ENCODE measurements at places on chromosomes 4 and X.
A peak's percentile ranks its signal among the peaks of the same experiment; 100 is the strongest.

DNA sequence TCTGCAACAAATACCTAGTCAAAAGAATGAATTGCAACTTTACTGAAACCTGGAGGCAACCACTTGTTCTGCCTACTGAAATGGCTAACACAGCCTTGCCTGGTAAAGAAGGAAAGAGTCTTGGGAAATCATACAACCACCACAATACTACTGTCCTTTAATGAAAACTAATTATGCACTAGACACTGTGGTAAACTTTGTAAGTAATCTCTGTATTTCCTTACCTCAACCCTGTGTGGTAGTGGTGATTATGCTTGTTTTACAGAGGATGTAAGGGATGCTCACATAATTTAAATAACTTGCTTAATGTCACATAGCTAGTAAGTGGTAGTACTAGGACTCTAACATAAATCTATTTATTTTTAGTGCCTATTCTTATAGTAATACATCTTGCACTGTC lies 44.7 kb downstream of the TMEM156 start:
- DNase-seq = no peak

DNA sequence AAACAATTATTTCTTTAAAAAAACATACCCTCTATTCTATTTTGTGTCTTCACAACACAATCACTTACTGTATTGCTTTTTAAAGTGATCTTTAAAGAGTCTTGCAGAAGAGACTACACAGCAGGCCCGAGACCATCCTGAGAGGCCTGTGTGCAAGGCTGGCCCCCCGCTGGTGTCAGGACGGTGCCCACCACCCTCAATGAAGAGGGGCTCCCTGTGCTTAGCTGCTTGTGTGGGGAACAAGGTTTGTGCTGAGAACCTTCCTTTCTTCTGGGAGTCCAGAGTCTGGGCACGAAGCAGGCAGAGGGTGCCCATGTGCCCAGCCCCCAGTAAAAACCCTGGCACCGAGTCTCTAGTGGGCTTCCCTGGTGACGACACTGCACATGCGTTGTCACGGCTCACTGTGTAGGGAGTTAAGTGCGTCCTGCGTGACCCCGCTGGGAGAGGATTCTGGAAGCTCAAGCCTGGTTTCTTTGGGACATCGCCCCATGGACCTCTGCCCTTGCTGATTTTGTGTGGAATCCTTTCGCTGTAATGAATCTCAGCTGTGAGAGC lies 22.0 kb downstream of the RGS12 start:
- DNase-seq = no peak

DNA sequence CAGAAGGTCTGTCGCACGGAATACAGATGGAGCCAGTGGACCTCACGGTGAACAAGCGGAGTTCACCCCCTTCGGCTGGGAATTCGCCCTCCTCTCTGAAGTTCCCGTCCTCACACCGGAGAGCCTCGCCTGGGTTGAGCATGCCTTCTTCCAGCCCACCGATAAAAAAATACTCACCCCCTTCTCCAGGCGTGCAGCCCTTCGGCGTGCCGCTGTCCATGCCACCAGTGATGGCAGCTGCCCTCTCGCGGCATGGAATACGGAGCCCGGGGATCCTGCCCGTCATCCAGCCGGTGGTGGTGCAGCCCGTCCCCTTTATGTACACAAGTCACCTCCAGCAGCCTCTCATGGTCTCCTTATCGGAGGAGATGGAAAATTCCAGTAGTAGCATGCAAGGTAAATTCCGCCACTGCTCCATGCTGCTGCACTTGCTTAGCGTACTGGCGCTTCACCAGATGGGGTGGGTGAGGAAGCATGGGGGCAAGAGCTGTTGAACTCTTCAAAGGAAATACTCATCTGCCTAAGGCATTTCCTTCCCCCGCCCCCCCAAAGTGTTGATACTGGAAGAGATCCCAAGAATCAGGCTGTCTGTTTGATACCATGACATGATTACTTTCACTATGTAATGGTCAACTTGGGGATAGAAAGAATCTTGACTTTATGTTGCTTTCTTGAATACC lies 24.8 kb downstream of the KLF3 start:
- DNase-seq = no peak

DNA sequence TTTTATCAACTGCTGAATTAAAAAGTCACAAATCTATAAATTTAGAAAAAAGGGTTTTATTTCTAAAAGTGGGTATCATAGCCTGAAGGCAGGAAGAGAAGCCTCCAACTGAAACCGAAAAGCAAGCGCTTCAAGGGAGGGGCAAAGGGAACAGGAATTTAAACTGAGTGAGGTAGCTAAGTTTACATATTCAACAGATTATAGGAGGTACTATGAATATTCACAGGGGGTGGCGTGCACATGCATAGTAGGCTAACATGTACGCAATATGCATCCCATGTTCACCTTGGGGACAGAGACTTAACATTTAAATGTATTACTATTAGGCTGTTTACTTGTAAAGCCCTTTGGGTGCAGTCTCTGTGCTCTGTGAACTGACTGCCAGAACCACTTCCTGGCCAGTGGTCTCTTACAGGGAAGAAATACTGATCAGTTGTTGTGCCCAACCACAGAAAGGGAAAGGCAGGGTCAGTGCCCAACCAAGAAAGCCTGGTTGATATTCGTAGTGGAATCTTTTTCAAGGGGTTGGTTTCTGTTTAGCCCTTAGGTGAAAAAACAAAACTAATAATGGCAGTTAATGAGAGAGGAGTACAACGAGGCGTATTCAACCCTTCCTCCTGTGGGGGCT lies 168.7 kb upstream of the GALNTL6 start:
- DNase-seq = peak; percentile 23

- no peak for DNase-seq
These were observed 311.1 kb downstream of the INPP4B start for GRCh38 chr4:142535009-142535408.

DNA sequence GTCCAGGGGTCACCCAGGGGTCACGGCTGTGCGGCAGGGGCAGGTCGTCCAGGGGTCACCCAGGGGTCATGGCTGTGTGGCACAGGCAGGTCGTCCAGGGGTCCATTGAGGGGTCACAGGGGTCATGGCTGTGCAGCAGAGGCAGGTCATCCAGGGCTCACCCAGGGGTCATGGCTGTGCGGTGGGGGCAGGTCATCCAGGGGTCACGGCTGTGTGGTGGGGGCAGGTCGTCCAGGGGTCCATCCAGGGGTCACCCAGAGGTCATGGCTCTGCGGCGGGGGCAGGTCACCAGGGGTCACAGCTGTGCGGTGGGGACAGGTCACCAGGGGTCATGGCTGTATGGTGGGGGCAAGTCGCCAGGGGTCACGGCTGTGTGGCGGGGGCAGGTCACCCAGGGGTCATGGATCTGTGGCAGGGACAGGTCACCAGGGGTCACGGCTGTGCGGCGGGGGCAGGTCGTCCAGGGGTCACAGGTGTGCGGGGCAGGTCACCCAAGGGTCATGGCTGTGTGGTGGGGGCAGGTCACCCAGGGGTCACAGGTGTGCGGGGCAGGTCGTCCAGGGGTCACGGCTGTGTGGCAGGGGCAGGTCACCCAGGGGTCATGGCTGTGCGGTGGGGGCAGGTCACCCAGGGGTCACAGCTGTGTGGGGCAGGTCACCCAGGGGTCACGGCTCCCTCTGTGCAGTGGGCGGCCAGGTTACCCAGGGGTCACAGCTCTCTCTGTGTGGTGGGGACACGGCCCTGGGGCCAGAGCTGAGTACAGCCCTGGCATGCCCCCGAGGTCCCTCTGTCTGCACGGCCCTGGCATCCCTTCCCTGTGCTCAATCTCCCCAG lies 16.0 kb downstream of the ATP5ME start:
- DNase-seq = no peak

GRCh38 chr4:150769248-150769647 lies 187.3 kb downstream of the MAB21L2 start:
- no peak for DNase-seq

DNA sequence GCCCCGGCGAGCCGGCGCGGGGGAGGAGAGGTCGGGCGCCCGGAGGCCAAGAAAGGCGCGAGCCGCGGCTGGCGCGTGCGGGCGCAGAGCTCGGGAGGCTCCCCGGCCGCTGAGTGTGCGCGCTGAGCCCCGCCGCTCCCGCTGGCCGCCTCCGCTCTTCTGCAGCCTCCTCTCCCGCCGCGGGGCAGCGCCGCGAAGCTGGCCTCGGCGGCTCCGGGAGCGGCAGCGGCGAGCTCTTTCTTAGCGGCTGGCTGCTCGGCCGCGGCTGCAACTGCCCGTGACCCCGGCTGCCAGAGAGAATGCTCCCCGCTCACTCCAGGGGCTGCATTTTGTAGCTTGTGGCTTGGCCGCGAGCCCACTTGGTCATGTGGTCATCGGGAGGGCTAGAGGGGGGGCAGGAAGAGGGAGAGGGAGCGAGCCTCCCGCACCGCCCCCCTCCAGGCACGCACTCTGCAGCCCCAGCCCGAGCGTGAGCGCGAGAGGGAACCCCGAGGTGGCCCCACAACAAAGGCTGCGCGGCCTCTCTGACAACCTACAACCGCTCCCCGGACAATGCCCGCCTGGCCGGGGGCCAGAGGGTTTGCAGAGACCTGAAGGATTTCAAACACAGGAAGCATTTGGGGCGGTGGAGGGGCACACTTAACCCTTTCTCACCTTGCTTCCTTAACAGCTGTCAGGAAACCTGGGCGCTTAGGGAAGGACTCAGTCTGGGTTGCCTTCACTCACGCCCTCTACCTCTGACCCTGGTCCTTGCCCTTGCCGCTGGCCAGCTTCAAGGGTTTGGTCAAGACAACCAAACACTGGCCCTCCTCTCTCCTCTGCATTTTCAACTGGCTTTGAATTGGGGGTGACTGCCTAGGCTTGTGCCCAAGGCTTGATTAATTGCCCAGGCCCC lies at the start of gene APLN:
APLN (minus strand) TSS at position 305 of the 895 bp plus-strand sequence. CDS start 326 bp downstream, outside the sequence.
- DNase-seq = no peak

DNA sequence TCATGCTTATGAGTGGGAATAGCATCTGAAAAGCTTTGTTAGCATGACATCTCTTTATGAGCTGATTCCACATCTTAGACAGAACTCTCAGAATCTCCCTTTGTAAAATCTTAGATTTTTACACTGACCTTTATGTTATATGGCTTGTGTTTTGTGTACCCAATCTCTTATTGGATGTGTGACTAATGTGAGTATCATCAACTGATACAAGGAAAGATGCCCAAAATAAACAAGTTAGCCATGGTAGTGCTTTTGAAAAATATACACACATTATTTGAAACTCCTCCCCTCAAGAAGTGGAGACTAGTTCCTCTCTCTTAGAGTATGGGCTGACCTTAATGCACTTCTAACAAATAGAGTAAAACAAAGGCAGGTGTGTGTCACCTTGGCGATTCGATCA lies 160.1 kb upstream of the NRK start:
- no peak for DNase-seq

- DNase-seq = no peak
These were observed 14.9 kb upstream of the PORCN start for GRCh38 chrX:48493890-48494364.

- DNase-seq = no peak
These were observed 71.6 kb downstream of the SHROOM2 start for GRCh38 chrX:9857575-9858474.

DNA sequence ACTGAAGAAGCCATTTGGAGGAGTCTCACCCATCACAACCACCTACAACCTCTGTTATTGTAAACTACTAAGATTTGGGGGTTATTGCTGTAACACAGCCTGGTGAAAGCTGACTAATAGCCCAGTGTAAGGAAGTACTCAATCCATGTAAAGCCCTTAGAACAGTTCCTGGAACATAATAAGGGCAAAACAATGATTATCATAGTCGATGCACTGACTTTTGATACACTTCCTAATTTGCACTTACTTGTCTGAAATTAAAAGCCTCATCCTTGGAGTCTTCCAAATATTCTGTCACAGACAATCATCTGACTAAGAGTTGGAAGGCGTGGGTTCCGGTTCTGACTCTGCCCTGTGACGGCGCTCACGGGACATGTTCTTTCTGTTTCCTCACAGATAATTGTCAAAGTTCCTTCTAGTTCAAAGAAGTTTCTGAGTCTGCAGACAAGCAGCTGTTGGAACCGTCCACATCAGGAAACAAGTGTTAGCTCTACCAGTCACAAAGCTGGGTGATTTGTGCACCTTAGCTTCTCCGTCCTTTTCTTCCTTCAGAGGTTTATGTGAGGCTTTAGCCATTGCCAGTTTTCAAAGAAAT lies 33.4 kb upstream of the RASGEF1B start:
- DNase-seq = no peak

- no peak for DNase-seq
These were observed 296.1 kb upstream of the ANKRD50 start for GRCh38 chr4:125008676-125009075.

DNA sequence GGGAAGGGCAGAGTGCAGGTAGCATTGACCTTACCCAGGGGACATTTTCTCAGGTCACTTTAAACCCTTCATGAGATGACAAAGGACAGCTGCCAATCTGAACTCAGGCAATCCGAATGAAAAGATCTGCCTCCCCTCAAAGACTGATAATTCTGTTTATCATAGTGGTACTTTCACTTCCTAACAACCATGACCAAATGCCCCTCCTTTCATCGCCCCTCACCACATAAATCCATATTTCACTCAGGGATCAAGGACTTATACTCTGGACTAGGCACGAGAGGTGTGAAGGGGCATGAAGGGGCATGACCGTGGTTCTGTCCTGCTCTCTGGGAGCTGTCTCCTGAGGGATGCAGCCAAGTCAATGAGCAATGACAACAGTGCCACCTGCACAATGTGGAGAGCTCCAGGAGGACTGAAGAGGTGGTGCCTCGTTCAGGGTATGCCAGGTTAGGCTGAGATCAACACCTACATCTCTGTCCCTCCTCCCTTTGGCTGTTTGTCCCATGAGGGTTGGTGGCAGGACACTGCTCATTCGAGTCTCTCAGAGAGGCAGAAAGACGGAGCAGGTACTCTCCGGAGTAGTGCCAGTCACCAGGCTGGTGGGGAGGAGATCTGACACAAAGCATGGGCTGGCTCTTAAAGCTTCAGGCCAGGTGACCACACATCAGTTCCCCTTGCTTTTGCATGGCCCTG lies 12.5 kb downstream of the HS3ST1 start:
- no peak for DNase-seq

- no peak for DNase-seq
These were observed 159.2 kb downstream of the CPEB2 start for GRCh38 chr4:15161439-15161838.

- no peak for DNase-seq
These were observed 831.9 kb downstream of the TRIML1 start for GRCh38 chr4:188971125-188971524.

DNA sequence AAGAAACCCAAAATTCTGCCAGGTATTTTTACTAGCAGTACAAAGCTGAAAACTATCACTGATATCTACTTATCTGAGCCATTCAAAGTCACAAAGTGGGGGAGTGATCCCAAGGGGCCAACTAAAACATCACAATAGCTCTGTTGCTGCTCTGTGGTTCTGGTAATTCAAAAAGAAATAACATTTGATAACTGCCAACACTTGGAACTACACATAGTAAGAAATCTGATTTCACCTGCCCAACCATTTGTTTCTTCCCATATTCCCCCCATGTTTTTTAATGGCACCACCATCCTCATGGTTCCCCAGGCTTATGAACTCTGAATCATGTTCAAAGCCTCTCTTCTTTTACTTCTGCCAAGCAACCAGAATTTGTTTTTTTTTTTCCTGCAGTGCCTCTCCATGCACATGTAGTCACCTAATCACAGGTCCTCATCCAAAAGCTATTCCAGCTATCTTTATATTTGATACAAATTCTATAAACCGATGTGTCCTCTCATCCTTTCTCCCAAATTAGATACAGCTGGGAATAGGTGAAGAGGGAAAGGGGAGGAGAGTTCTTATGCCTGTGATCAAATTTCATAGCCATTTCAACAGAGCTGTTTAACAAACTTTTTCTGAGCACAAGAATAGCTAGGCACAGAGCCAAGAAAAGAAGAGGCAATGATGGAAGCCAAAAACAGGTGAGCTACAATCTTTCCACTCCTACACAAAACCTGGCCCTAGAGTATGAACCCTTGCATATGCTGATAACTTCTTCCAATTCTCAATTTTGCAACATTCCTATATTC lies 7.7 kb downstream of the AMMECR1 start:
- DNase-seq = no peak

GRCh38 chr4:5029447-5029846 lies 10.2 kb upstream of the CYTL1 start:
- no peak for DNase-seq

Measured in GM13977 (cell line).